ENCODE measurements at places on chromosomes 11 and 22.
A peak's percentile ranks its signal among the peaks of the same experiment; 100 is the strongest.

DNA sequence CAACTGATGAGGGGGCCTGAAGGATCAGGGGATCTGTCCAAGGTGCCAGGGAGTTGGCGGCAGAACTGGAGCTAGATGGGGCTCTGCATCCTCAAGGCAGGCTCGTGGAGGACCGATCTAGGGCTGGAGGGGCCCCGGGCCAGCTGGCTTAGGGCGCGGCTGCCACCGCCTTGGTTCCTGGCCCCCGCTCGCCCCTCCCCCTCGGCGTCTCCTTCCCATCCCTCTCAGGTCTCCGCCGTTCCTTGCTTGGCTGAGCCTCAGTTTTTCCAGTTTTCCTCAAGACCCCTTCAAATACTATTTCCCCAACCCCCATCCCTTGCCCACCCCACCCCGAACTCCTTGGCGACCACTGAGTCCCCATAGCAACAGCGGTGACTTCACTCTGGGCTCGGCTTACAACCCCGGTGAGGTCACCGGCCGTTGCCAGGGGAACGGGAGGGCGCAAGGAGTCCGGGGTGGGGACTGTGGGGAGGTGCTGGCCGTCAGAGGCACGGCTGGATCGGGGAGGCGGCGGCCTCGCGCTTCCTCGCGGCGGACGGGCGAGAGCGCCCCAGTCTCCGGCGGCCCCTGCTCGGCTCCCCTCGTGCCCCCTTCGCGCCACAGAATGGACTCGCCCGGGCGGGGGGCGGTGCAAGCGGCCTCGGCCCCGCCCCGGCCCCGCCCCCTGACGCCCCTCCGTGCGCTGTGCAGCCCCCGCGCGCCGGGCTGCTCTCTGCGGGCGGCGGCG lies 7.5 kb downstream of the FREY1 start:
- DNase-seq = peak; percentile 93

DNA sequence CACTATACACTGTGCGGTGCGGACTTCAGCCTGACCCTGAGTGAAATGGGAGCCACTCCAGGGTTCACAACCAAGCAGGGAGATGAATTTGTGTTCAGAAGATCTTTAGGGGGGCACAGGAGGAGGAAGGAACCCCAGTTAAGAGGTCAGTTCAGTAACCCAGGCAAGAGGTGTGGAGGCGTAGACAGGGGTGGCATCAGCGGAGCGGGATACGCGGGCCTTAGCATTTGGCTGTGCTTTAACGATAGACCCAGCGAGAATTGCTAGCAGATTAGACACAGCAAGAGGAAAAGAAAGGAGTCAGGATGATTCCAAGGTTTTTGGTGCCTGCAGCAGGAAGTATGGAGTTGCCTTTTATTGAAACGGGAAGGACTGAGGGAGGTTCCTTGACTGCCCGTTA lies 46.8 kb downstream of the CTTN start:
- DNase-seq = no peak

- no peak for DNase-seq
Measured at GRCh38 chr11:13183094-13183825, 94.3 kb upstream of the BMAL1 start.

DNA sequence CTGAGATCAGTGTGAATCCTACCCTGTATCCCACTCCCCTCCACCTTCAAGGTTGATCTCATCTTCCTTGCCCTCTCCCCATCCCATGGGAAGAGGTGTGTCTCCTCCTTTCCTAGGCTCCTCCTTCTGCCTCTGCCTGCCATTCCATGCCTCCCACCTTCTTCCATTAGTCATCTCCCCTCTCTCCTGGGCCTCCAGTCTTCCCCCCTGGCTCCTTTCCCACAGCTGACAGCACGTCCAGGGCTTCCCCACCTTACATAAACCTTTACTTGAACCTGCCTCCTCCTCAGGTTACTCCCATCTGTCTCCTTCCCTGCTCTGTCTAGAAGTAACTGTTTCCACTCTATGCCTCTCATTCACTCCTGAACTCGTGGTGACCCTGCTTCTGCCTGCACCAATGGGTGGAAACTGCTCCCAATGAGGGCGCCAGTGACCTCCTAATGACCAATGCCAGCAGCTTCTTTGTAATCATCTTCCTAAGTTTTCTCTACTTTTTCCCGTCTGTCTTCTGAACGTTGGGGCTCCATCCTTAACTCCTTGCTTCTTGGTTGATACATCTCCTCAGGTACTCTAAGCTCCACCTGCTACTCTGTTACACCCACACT lies 266.9 kb upstream of the NARS2 start:
- DNase-seq = peak; percentile 54

DNA sequence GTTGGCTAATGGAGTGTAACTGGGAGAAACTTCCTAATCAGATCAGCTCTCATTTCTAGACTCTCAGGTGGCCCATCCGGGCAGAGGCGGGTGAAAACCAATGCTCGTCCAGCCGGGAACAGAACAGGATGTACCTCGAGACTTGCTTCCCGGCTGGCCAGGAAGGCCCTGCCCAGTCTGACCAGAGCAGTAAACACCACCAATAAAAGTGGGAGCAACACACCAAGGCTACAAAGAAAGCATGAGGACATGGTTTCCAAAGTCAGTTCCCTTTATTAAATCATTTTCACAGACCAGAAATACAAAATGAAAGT lies 940 bp upstream of the TNKS1BP1 start:
- DNase-seq = no peak

DNA sequence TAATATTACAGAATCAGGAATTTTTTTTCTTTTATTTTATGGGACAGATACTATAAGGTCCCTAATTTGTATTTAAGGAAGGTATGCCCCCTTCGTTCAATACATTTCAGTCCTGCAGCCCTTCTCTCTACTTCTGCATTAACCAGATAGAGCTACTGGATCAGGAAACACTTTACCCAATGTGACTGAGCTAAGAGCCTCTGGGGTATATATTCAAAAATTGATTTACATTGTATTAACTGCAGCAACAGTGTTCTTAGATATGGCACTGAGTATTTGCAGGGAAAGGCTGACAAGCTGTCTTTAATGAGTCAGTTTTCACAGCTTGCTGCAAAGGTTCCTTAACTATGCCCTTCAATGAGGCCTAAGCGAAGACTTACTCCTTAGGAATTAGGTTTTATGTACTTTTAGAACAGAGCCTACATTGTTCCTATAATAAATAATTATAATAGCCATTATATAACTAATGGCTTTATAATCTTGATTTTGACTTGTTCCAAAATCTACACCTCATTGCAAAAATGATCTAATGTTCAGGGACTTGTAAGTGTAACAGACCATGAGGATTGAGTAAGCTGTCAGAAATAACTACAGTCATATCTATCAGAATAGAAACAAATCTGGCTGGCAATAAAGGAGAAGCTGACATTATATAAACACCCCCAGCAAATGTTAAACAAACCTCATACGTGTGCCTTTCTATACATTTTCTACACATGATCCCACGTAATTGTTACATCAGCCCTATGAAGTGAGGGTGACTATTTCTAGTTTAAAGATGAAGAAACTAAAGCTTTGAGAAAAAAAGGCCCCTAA lies 55.0 kb downstream of the DDI1 start:
- DNase-seq = no peak

GRCh38 chr11:2582946-2583604 lies 116.7 kb downstream of the KCNQ1OT1 start:
- DNase-seq = peak; percentile 3

DNA sequence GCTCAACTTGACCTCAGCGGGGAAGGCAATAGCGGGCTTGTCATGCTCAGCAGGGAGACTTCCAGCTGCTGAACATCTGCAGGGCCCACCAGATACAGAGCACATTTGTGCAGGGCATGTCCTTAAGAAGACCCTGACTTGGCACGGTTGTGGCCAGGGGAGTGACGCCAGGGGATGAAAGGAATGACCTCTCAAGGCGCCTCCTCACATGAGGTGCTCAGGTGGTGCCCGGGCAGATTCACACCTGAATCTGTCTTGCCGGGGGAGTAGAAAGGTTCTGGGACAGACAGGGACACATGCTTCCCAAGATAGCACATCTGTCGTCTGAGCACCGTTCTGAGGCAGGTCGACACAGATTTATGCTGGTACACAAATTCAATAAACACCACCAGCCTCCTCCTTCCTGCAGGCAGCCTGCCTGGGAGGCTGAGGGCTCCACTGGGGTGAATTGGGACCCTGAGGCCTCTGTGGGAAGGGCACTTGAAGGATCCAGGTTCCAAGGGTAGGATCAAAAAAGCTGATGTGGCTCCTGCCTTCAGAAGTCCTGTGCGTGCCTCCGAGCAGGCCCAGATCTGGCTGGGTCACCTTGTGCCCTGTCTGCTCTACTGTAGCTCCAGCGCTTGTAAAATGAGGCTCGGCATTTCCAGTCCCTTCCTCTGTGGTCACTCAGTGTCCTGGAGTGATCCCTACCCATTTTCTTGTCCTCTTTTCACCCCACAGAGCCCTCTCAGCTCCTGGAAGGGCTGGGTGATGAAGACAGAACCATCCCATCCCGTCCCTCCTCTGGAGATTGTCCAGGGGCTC lies 49.6 kb upstream of the NECTIN1 start:
- DNase-seq = no peak
